NCI-H226 (cell line): ENCODE measurements at places on chromosomes 2 and 18.

DNA sequence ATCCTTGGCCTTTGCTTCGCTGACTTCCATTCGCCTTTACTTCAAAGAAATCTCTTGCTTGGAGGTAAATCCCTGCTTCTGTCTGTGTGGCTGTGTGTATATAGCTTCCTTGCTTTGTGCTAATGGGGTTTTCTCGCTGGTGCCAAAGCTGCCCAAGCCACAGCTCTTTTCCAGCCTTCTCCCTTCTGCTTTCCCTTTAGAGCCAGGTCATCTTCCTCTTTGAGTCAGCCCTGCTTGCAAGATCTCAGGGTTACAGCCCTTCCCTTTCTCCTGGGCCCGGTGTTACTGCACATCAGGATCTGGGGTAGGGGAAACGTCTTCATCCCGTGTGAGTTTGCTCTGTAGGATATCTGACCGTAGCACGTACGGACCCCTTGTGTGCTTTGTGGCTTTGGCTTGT is 19.1 kb downstream of the EIF4E2 start:
- no peak for DNase-seq

- peak; percentile 57 for DNase-seq
Observed at GRCh38 chr2:48112911-48113680, 206.8 kb upstream of the FBXO11 start.

DNA sequence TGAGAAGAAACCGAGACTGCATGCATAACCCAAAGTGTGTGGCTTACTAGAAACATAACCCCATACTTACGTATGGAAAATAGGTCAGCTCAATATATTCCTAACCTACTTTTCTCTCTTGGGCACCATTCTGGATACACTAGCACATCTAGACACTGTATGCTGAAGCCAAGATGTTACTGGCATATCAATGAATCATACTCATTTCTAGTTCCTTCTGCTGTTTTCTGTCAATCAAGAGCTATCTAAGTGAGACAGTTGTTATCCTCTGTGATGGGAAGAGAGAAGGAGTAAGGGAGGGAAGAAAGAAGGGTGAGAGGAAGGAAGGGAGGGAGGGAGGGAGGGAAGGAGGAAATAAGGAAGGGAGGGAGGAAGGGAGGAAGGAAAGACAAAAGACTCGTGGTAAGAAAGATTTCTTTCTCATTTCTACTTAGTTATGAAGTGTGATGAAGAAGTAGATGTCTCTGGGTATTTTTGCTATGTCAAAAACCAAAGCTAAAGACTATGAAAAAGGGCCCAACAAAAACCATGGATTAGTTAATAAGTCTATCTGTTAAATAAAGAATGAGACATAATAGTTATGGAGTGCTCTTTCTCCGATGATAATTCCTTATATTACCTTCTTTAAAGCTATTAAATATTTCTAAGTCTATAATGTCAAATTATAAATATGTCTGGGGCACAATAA is 248.4 kb downstream of the ZNF521 start:
- no peak for DNase-seq

DNA sequence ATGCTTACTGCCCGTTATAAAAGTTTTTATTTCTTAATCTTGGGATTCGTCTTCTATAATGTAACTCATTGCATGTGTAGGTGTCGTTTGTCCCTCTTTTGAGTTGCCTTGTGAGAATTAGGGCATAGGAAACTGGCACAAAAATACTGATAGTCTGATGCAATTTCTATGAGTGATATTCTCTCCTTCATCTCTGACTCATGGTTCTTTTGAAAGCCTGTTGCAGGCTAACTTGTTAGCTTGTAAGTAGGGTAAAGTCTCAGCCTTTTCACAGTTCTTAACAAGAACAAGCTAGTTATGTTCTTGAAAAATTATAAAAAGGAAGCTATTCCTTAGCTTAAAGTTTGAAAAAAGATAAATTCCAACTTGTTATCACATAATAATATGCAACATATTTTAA is 1085.4 kb upstream of the NRXN1 start:
- no peak for DNase-seq

DNA sequence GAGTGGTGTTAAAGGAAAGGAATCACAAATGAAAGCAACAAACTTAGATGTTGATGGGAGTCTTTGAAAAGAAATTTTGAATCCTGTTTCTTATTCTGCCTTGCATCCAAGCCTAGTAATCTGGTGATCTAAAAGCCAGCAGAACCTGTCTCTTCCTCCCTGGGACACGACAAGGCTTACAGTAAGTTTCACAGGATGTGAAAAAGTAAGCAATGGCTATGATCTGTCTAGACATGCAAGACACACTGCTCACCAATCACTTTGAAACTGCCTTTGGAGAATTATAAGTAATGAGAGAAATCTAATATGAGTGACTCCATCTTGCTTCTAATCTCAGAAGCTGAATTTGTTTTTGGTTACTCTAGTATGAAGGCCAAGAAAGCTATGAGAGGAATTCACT is 103.7 kb downstream of the KCNH7 start:
- no peak for DNase-seq

GRCh38 chr2:25129901-25130520 is 38.4 kb downstream of the POMC start:
- DNase-seq, result no peak

DNA sequence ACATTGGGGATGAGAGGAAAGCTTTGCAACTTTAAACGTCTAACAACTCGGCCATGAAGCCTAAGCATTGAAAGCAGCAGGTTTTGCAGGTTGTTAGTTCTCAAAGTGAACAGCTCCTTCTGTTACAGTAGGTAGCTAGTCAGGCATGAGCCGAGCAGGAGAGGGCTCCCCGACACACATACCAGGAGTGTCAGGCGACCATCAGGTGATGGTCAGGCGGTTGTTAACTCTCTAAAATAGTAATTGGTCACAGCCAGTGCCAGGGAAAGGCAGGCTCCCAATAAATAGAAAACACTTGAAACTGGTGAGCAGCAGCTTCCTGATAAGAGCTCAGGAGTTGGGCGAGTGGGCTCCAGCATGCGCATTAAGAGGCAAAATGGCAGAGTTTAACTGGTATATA is 53.5 kb upstream of the DAPL1 start:
- DNase-seq, result no peak

DNA sequence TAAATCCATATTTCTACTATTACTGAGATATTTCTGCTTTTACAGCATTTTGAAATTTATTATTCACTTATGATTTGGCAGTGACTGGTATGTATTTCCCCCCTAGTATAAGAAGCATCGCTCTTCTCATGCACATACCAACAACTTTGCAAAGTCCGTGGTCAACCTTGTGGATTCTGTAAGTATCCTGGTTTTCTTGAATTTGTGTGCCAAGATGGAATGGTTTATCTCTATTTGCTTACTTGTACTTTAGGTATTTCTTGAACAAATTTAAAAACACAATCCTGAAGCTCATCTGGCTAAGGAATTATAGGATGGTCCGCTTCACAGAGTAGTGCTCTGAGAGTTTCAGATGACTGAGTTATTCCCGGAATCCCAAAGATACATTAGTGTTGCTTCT is 85.0 kb upstream of the FAM237A start:
- DNase-seq, result no peak

GRCh38 chr2:33210626-33211025 is 263.9 kb downstream of the LTBP1 start:
- DNase-seq, result peak; percentile 94

DNA sequence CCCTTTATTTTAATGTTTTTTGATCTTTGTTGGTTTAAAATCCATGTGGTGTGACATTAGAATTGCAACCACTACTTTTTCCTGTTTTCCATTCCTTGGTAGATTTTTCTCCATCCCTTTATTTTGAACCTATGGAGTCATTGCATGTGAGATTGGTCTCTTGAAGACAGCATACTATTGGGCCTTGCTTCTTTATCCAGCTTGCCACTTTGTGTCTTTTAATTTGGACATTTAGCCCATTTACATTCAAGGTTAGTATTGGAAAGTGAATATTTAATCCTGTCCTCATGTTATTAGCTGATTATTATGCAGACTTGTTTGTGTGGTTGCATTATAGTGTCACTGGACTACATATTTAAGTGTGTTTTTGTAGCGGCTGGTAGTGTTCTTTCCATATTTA is 782.9 kb downstream of the SLC4A3 start:
- no peak for DNase-seq

GRCh38 chr2:114065731-114066130 is 175.8 kb downstream of the ACTR3 start:
- no peak for DNase-seq

- peak; percentile 55 for DNase-seq
Observed at GRCh38 chr2:113138428-113139322, 11.3 kb downstream of the IL1RN start.
